Activated CD8-positive, alpha-beta memory T cell treated with anti-CD3 and anti-CD28 coated beads for 4 hours (primary cell): ENCODE measurements at places on chromosomes 4 and X.

- no peak for DNase-seq
These were observed 166.1 kb downstream of the TENM3 start for GRCh38 chr4:182409271-182409670.

GRCh38 chr4:164384416-164384815 lies 369.5 kb upstream of the SMIM31 start:
- DNase-seq, result no peak

- DNase-seq, result no peak
These were observed 7.7 kb upstream of the HAND2 start for GRCh38 chr4:173537613-173538147.

- no peak for DNase-seq
These were observed 10.5 kb upstream of the INPP4B start for GRCh38 chr4:142856576-142856975.

DNA sequence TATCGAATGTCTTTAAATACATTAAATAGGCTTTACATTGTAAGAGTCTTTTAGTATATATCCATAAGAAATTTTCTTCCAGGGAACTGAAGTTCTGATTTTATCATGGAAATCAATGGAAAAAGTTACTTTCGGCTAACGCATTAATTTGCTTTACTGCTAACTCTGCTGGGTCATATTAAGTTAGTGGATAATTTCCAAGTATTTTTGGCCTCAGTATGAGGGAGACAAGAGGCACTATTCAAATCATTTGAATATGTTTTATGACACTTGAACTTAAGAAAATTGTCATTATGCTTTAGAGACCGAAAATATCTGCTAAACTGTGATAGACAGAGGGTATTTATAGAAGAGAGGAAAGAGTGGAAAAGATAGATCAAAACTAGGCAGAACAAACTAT lies 237.5 kb downstream of the PCDH7 start:
- DNase-seq, result no peak

GRCh38 chr4:3679851-3680311 lies 86.3 kb upstream of the ADRA2C start:
- no peak for DNase-seq

DNA sequence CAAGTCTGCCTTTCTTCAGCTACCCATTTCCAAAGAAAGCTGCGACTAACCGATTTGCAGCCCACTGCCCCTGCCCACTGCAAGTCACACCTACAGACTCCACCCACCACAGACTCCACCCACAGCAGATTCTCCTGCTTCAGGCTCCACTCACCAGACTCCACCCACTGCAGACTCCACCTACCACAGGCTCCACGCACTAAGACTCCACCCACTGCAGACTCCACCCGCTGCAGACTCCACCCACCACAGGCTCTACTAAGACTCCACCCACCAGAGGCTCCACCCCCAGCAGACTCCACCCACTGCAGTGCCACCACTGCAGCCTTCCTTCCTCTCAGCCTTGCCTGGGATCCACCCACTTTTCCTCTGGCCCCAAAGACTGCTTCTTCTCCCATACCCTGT lies 41.3 kb downstream of the ABLIM2 start:
- DNase-seq, result no peak

- no peak for DNase-seq
These were observed 803.0 kb downstream of the DMD start for GRCh38 chrX:32408389-32408788.

GRCh38 chrX:662126-662525 lies 31.5 kb downstream of the SHOX start:
- DNase-seq, result no peak

DNA sequence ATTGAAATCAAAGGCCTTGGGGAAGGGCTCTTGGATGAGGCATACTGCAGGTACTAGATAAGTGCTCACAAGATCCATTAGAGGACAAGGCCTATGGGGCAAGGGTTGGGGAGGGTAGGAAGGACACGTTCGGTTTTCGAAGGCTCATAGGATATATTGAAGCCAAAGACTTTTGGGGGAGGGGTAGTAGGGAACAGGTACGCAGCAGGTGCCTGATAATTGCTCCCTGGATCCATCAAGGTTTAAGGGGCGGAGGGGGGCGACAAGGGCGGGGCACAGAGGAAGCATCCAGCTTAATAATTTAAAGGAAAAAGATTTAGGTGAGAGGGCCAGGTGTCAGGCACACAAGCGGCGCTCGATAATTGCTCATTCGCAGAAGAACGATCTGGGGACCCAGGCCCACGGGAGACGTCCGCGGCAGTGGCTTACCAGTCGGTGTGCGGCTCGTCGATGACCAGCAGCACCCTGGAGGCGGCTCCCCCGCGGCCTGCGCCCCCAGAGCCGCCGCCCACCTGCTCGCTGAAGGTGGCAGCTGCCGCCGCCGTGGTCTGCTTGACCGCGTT lies 653 bp downstream of the SYN1 start:
- no peak for DNase-seq

- DNase-seq, result no peak
These were observed 669.6 kb downstream of the PCDH18 start for GRCh38 chr4:136862653-136863052.

GRCh38 chrX:138745196-138745595 lies 33.7 kb upstream of the FGF13 start:
- no peak for DNase-seq

DNA sequence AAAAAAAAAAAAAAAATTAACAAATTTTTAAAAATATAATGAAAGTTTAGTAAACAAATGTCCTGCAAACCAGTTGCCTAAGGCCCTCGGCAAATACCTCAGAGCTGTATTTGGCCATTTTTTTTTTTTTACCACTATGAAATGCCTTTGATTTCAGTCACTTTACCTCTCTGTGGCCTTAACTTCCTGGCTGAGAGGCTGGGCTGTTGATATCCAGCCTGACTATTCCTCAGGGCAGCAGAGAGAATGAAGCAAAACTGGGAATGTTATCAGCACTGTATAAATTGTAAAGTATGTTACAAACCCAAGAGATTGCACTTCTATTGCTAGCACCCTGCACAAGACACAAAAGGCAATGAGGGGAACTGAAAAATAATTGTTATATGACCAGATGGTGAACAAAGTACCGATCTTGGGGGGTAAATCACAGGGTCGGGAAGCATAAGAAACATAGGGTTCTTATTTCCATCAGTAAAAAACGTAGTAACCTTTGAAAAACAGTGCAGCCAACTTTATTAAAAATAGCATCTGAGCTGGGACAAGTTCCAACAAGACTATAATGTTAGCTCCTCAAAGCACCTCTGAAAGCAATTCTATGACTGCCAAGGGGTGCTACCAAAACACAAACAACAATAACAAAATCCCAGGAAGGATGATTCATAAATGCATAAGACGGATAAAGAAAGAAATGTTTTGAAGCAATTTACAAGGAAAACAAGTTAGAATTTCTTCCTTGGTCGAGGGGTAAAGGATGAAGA lies 18.1 kb downstream of the USP46 start:
- no peak for DNase-seq

DNA sequence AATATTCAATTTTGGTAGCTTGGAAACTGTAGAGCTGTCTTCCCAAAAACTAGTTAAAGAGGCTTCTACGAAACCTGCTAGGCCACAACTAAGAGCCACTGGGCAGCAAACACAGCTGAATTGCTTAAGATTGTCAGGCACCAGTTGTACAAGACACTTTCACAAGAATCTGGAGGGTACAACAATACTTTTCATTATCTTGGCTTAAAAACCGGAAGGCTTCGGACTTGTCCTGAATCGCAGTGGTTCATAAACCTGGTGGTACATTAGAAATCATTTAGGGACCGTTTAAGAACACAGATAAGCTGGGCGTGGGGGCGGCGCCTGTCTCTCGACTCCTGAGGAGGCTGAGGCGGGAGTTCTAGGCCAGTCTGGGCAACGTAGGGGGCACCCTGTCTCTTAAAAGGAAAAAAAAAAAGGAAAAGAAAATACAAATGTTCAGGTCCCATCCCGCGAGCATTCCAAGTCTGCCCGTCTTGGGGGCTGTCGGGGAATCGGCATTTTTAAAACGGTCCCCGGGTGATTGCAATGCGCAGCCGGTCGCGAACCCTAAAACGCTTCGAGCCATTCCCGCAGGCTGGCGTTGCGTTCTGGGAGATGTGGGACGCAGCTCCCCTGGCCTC lies 763 bp downstream of the PYURF start:
- no peak for DNase-seq

DNA sequence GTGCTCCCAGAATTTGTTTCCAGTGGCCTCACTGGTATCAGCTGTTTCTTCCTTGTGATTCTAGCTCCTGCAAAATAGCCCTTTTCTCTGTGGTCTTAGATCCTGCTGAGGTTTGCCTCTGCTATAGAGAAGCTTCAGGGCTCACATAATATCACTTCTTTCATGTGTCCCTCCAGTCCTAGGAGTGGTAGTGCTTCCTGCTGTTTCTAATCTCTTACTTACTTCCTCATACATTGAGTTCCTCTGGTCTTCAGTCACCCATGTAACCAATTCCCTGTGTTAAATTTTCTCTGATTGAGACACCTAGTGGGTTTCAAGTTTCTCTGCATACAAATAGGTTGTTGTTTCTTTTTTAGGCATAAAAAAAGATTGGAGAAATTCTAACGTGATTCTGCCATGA lies 1567.9 kb downstream of the ARAP2 start:
- no peak for DNase-seq
